Thoracic aorta (tissue), 2 donors: ENCODE measurements at places on chromosomes 11 and 22. TPM values are rescaled to one million over a fixed set of nuclear protein-coding genes. Genes with fewer than 3 reads are reported as not detected.

DNA sequence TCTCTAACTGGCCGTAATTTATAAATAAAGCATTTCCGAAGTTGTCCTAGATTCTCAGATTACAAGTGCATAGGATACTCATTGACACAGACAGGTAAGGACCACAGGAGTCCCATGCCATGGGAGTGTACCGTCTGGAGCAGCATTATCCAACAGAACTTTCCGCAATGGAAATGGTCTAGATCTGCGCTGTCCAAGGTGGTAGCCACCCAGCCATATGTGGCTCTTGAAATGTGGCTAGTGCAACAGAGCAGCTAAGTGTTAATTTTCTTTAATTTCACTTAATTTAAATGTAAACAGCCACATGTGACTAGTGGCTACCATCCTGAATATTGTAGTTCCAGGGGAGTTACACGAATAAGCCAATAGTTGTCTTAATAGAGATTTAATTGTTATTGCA, 71.3 kb downstream of the GALNT18 start:
- no peak overlapping the region for H3K4me3 ChIP-seq
- H3K4me1 ChIP-seq = peaks cover under 1% of the 10 kb centered on the region
- H3K36me3 ChIP-seq = no peaks in the 10 kb centered on the region
- H3K27ac ChIP-seq = no peak overlapping the region

GRCh38 chr11:1229471-1230120, 6.7 kb downstream of the MUC5B start:
- no peak overlapping the region for H3K4me3 ChIP-seq
- no peaks in the 10 kb centered on the region for H3K36me3 ChIP-seq
- H3K4me1 ChIP-seq = no peaks in the 10 kb centered on the region
- H3K27me3 ChIP-seq = no peaks in the 10 kb centered on the region

MMP1 gene
- total RNA-seq = not detected

ENDOD1 gene
- 86.9 TPM for total RNA-seq

SBF1 gene
- 99.9 TPM for total RNA-seq

DNA sequence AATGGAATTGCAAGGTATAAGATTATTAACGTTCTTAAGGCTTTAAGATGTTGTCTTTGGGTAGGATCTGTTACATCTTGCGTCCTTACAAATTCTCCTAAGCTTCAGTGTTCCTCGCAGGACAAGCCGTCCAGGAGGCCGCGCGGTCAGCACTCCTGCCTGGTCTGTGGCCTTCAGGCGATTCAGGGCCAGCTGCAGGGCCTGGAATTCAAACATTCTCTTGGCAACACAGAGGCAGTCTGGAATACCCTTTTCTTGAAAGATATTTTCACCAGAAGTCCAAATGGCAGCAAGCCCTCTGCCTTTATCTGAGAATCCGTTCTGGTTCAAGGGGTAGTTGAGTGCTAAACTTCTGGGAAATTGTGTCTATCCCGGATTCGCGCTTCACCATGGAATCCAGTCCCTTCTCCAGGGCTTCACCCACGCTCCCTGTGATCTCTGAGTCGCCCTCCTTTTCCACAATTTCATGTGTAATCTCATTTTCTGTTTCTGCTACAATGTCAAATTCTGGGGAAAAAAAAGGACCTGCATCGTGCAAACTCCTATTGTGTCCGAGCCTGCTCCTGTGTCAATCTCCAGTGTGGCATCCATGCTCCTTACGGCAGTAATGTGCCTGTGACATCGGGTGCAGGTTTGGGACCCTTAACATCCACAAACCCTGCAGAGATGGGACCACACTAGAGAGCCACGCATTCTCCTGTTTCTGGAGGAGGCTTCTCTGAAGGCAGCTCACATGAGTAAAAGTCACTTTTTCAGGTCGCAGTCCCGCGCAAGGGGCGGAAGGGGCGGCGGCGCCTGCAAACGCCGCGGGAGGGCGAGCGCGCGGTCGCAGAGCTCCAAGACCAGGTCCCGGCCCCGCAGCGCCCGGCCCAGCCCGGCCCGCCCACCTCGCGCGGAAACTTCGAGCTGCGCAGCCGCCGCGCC, 25.4 kb upstream of the SORL1 start:
- H3K27me3 ChIP-seq = no peaks in the 10 kb centered on the region
- no peak for DNase-seq
- no peaks in the 10 kb centered on the region for H3K4me1 ChIP-seq
- H3K4me3 ChIP-seq = peak overlapping the region; percentile 67
- no peak overlapping the region for H3K27ac ChIP-seq

- H3K4me3 ChIP-seq = no peak overlapping the region
- H3K36me3 ChIP-seq = no peaks in the 10 kb centered on the region
- no peak overlapping the region for H3K27ac ChIP-seq
- DNase-seq = no peak
These were observed 467.6 kb downstream of the NTM start for GRCh38 chr11:131838016-131838415.
